Stimulated activated CD4-positive, alpha-beta T cell treated with anti-CD3 and anti-CD28 coated beads, Interleukin-15, amount 100 ng/mL, for 1 hour (primary cell): ENCODE measurements at places on chromosomes 2 and 18.

DNA sequence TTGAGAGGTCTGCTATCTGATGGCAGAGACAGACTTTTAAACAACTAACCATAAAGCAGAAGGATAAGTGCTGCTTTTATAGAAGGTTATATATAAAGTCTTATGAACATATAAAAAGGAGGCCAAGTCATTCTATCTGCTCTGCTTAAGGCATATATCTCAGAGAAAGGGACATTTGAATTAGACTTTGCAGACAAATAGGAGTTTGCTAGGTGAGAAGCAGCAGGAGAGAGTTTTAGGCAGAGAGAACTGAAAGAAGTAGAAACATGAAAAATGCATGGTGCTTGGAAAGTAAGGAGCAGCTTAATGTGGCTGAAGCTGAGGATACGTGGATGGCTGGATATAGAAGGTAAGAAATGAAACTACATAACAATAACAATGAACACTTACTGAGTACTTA is 65.4 kb downstream of the LYPD1 start:
- no peak for DNase-seq

GRCh38 chr2:88167740-88168139 is 2.4 kb upstream of the THNSL2 start:
- no peak for DNase-seq

DNA sequence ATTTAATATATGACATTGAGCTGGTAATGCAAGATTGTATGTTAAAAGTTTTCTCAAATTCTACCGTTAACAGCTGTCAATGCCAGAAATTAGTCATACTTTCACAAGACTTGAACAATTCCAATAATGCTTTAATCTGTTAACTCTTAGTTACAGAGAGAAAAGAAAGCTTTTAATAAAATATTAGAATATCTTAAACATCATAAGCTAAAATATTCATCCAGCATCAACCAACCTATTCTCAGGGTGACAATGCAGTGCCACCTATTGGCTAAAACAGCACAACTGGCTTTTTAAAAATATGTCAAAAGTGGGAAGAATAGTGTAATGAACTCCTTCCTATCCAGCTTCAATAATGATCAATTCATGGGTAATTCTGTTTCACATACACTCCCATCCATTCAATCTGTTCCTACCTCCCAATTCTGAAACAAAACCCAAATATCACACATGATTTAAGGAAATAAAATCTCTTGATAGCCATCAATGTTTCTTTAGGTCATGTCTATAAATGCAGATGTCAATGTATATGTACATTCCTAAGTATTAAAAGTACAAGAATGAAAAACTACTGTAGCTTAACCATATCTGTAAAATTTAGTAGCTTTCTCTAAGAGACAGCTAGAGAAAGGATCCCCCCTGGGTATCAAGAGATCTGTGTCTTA is 79.8 kb upstream of the CCDC141 start:
- DNase-seq: no peak

- no peak for DNase-seq
Observed at GRCh38 chr2:113220970-113221708, 47.4 kb downstream of the PSD4 start.

GRCh38 chr2:58636872-58637271 is 395.7 kb upstream of the FANCL start:
- DNase-seq: no peak

GRCh38 chr2:66925128-66925527 is 472.0 kb upstream of the ETAA1 start:
- no peak for DNase-seq

DNA sequence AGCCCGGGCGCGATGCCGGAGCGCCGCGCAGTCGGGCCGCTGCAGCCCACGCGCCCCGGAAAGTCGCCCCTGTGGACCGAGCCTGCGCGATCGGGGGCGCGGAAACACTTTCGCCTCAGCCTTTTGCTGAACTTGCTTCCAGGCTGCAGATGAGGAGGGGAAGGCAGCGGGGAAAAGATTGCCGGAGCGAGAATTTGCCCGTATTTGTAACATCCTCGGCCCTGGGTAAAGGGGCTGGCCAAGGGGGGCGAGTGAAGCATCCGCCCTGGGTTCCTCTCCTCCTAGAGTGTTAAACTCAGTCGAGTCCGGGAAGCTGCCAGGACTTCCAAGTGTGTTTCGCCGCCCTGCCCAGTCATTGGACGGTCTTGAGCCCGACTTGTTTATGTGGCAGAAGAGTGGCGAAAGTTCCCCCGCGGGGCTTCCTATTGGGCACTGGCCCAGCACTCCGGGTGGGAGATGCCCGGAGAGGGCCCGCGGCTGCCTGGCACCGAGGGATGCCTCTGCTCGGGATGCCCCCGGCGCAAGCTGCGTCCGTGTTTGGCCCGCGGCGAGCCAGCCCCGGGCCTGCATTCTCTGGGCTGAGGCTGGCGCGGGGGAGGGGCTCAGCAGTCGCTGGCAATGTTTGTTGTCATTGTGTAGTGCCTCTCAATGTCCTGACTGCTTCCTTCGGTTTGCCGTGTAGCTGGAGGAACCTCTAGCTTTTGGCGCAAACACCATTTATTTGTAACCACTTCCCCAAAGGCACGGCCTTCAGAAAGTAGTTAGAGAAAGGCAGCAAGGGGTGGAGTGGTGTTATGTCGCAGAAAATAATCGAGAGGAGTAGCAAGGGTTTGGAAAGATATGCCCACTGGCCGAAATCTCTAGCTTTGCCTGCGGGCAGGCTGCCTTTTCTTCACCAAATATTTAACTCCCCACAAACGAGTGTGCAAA is 1.1 kb downstream of the CYBRD1 start:
- DNase-seq: no peak

DNA sequence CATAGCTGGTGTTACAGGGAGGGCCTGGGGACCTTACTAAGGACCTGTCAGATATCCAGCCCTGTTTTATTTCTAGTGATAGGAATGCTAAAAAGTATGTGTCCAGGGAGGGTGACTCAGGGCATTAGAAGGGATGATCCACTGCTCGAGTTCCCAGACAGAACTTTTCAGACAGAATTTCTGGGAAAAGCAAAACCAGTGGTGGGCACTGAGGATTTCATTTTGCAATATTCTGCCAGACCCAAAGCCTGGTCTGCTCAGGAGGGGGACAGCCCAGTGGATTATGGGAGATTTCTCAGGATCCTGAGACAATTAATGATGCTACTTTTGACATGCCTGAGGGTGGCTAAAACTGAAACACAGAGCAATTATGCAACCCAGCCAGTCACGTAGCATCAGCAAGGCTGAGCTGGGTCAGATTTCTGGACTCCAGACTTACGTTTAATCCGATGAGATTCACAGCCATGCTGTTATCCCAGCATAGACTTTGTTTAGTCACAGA is 4.7 kb upstream of the KCNE4 start:
- no peak for DNase-seq

DNA sequence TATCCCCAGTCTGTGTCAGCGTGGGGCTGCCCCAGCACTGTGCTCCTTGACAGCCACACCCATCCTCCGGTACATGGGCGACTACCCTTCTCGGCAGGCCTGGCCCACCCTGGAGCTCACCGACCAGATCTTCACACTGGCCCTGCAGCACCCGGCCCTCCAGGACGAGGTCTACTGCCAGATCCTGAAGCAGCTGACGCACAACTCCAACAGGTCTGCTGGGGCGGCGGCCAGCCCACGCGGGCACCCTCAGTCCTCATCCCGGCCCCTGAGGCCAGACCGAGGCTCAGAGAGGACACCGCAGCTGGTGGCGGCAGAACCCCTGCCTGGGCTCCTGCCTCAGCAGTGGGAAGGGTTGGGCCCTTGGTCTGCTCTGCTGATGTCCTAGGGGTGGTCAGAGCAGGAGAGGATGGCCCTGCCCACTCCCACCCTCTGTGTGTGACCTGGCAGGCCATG is 14.4 kb upstream of the GPR17 start:
- DNase-seq: no peak

- no peak for DNase-seq
Observed at GRCh38 chr18:51029378-51029693, 677 bp upstream of the SMAD4 start.

DNA sequence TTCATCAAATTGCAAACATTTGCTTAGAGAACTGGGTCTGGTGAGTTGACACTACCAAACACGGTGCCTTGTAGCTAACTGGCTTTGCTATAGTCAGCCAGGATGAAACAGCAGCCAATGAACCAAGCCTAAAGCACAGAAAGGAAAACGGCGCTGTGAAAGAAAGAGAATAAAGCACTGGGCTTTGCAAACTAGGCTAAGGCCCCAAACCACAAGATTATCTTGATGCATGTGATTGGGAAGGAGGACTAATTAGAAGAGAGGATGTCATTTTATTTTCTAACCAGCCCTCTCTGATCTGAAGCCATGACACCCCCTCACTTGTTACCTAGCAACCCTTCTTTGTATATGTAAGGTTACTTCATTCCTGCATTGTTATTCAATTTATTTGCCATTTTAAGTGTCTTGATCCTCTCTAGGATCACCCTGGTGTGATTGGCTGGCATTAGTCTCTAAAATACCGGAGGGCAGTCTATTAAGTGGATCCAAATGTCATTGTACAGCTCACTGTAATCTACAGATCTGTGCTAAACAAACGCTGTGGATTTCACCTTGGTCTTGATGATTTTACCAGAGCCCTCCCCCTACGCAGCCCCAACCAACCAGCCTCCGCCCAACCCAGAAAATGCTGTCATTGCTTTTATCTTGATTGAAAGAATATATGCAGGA is 395.4 kb upstream of the ACVR2A start:
- DNase-seq: no peak

DNA sequence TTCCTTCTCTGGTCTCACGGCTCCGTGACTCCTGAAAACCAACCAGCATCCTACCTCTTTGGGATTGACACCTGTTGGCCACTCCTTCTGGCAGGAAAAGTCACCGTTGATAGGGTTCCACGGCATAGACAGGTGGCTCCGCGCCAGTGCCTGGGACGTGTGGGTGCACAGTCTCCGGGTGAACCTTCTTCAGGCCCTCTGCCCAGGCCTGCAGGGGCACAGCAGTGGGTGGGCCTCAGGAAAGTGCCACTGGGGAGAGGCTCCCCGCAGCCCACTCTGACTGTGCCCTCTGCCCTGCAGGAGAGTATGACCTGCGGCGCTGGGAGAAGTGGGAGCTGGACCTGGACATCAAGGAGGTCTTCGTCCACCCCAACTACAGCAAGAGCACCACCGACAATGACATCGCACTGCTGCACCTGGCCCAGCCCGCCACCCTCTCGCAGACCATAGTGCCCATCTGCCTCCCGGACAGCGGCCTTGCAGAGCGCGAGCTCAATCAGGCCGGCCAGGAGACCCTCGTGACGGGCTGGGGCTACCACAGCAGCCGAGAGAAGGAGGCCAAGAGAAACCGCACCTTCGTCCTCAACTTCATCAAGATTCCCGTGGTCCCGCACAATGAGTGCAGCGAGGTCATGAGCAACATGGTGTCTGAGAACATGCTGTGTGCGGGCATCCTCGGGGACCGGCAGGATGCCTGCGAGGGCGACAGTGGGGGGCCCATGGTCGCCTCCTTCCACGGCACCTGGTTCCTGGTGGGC is 10.0 kb downstream of the PROC start:
- no peak for DNase-seq

GRCh38 chr2:64661741-64662169 is 8.0 kb upstream of the SERTAD2 start:
- DNase-seq: no peak

GRCh38 chr2:95068256-95068655 is 42.7 kb downstream of the MAL start:
- DNase-seq: no peak

DNA sequence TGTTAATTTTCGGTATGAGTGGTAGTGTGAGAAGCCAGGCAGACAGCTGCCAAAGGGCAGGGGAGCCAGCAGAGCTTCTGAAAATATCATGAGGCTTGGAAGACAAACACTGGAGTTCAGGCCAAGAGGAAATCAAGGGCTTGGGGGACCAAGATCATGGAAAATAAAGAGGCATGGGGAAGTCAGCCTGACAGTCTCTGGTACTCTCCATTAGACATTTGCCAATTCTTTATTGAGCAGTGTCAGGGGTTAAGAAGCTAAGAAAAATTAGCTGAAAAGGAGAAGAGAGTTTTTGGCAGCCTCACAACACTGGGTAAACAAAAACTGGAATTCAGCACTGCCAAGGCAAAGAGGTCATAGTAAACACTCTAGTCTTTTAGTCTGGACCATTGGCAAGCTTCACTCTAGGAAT is 612.7 kb downstream of the EPHA4 start:
- DNase-seq: no peak

- DNase-seq: no peak
Observed at GRCh38 chr2:36740061-36740460, 43.6 kb downstream of the VIT start.

DNA sequence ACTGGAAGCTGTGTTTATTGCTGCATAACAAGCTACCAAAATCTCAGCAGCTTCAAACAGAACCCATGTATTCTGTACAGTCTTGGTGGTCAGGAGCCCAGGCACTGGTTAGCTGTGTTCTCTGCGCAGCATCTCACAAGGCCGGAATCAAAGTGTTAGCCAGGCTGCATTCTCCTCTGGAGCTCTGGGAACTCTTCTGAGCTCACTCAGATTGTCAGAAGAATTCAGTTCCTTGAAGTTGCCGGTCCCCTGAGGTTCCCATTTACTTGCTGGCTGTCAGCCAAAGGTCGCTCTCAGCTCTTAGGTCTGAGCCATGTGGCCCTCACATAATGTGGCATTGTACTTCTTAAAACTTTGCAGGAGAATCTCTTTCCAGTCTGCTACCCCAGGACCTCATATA is 123.6 kb upstream of the SMIM21 start:
- DNase-seq: no peak

- DNase-seq: no peak
Observed at GRCh38 chr2:170464268-170464667, 250.9 kb upstream of the SP5 start.

DNA sequence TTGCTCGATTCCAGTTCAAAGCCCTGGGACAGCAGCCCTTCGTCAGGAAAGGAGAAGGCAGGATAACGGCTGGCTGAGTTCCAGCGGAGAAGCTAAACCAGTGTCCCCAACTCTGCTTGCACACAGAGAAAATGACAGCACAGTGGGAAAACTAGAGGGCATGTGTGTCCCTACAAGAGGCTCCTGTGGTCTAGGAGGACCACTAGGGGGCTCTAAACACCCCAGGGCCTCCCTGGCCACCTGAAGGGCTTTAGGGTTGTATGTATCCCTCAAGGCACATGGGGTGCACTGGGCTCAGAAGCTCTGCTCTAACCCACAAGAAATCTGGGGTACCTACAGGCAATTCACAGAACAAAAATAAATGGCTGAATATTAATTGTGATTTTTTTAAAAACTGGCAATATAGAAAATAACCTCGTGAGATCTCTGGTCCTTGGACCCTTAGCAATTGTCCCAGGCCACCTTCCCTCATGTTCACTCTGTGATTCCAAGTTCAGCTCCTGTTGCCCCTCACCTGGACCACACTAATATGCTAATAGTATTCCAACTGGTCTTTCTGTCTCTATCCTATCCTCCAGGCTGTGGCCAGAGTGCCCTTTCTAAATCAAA is 17.5 kb downstream of the STAT1 start:
- DNase-seq: no peak
